ENCODE measurements at places on chromosomes 2 and 18. TPM values are rescaled to one million over a fixed set of nuclear protein-coding genes. Genes with fewer than 3 reads are reported as not detected.

The RBM43 gene
- 2.9 TPM for polyA plus RNA-seq

The DES gene
- polyA plus RNA-seq: 1.0 TPM

The HK2 gene
- 23.2 TPM for polyA plus RNA-seq

The RUFY4 gene
- 0.89 TPM for polyA plus RNA-seq

The CCDC141 gene
- 11.7 TPM for polyA plus RNA-seq

The DGUOK gene
- 287 TPM for polyA plus RNA-seq

The POU3F3 gene
- polyA plus RNA-seq: 0.14 TPM

The DCC gene
- polyA plus RNA-seq: 0.99 TPM

DNA sequence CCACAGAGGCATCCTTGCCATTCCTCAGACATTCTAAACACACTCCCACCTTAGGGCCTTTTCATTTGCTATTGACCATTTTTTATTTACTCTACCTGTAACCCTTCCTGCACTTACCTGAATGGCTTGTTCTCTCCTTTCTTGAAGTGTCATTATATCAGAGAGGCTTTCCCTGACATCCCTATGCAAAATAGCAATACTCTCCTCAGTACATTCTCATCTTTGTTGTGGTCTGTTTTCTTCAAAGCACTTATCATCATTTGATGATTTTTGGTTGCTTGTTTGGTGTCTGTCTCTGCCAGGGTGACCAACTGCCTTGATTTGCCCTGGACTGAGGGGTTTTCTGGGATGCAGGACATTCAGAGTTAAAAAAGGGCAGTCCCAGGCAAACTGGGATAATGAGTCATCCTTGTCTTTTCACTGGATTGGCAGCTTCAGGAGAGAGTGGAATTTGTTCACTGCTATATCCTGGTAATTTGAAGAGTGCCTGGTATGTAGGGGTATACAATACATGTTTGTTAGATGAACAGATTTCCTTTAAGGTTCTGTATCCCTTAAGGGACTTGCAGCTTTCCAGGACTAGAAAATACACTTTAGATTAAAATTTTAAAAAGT lies 102.4 kb downstream of the BABAM2 start:
- peak; percentile 29 for DNase-seq

DNA sequence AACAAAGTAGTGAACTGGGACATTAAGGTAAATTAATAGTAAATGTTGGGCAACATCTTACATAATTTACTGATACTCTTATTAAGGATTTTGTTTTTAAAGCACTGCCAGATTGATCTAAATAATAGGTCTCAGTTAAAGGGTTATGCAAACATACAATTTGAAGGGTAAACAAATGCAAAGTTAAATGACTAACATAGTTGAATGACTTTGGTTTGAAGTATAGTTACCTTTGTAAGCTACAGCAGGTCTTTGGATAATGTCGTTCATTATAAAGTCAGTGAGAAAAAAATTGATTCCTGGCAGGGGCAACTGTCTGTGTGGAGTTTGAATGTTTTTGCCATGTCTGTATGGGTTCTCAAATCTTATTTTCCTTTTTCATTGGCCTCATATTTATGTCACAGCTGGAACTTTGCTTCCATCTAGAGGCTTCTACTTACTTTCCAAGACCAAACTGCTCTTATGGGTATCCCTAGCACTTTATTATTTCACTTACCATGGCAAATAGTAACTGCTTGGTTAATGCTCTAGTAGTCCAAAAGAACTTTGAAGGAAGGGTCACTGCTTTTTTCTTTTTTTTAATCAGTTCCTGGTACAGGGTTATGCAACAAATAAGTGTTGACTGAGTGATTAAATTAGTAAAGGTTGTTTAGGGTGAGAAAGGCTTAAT lies 107.8 kb downstream of the NBEAL1 start:
- DNase-seq: peak; percentile 8

GRCh38 chr2:9807555-9808305 lies 35.5 kb upstream of the TAF1B start:
- no peak for DNase-seq

- DNase-seq: no peak
Observed at GRCh38 chr18:75531212-75531850, 103.8 kb upstream of the SMIM21 start.

- peak; percentile 50 for DNase-seq
Observed at GRCh38 chr18:12463191-12463590, 55.5 kb downstream of the PRELID3A start.

GRCh38 chr2:130332271-130333073 lies 10.2 kb upstream of the IMP4 start:
- peak; percentile 82 for DNase-seq

GRCh38 chr2:232636788-232637420 lies 3.5 kb downstream of the EFHD1 start:
- DNase-seq: no peak

- peak; percentile 46 for DNase-seq
Observed at GRCh38 chr18:27363872-27364271, 178.8 kb upstream of the CHST9 start.

- DNase-seq: no peak
Observed at GRCh38 chr2:7633566-7634153, 716.4 kb downstream of the RNF144A start.

GRCh38 chr2:114714313-114714712 lies 271.9 kb downstream of the DPP10 start:
- DNase-seq: peak; percentile 49

GRCh38 chr18:9706081-9706935 lies 1.8 kb upstream of the RAB31 start:
- DNase-seq: no peak

DNA sequence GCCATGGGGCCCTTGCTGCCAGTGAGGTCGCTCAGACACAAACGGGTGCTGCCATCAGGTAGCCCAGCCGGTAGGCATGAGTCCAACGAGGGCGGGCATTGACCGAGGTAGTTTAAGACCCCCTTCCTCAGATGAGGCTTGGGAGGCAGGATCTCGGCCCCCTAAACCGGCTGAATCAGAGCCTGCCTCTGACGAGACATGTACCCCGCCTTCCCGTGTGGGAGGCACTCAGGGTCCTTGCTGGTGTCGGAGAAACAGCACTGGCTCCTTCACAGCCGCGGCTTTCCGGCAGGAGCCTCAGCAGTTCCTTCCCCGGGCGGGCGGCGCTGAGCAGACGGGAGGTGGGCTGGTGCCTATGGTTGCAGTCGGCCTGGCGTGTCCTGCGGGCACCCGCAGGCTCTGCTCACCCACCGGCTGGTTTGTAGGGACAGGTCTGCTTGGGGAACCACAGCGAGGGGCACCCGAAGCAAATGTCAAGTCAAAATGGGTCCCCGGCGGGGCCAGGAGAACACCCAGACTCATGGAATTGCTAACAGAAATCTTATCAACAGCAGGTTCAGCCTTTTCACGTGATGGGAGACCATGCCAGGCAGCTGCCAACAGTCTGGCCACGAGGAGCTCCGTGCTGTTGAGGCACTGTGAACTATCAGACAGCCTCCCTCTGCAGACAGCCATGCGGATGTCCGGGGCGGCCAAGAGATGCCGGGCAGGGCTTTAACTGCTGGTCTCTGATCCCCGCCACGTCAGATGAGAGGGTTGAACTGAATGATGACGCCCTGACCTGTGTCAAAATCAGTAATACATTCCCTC lies 2.8 kb downstream of the KCNG2 start:
- DNase-seq: no peak

DNA sequence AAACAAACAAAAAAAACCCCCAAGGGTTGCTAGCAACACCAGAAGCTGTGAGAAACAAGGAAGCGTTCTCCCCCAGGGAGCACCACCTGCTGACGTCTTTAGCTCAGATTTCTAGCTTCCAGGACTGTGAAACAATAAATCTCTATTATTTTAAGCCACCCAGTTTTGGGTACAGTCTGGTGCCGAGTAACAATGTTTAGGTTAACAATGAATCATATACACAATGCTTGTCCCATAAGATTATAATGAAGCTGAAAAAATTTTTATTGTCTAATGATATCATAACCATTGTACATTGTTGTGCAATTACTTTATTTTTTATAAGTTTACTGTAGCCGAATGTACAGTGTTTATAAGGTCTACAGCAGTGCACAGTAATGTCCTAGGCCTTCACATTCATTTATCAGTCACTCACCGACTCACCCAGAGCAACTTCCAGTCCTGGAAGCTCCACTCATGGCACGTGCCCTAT lies 72.1 kb upstream of the CAB39 start:
- no peak for DNase-seq

DNA sequence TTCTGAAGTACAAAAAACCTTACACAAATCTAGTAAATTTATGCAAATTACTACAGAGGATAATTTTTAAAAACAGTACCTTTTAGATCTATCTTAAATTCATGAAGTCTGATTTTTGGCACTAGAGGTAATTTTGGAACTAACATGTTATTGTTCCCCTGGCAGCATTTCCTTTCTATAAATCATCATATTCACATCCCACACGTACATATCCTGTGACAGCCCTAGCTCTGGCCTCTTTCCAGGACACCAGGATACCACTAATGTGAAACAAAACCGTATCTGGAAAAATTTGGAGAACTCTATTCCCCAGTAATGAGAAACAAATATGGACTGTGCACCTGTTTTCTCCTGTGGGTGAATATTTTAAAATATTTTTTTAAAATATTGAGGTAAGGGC lies 14.0 kb upstream of the BIRC6 start:
- no peak for DNase-seq

DNA sequence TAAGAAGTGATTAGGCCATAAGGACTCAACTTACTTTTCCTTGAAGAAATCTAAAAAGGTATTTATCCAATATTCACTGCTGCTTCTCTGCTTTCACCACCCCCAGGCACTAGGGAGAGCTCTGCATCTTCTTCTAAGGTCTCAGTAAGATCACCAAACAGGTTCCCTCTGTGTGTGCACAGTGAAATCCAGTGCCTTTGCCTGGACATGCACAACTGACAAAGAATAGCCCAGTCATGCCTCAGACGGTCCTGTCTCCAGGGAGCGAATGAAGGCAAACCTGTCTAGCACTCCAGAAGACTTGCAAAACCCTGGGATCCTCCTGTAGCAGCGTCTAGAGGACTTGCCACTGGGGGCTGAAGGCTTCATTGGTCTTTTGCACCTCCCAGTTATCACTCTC lies 344.5 kb upstream of the LRATD1 start:
- DNase-seq: no peak

DNA sequence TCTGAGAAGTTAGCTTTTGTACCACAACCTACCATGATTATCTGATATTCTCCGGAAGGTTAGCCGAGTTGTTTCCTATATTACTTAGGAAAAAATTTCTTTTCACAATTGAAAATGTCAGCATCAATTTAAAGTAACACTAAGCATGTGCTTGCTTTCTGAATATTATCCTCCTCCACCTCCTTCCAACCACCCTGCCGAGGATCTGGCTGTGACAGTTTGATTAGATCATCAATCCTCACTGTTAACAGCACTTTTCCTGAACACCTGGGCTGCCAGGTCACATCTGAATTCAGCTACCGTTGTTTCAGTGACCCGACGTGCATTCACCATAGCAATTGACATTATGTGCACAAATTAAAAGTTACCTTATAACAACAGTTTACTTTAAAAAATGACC lies 207.0 kb downstream of the ZNF407 start:
- DNase-seq: peak; percentile 10

- no peak for DNase-seq
Observed at GRCh38 chr2:75587954-75588587, 27.3 kb upstream of the EVA1A start.

Measured in GM23338 (cell line).